ENCODE measurements at places on chromosomes 16 and 17.

GRCh38 chr17:58277802-58278595, 2.7 kb downstream of the MPO start:
- DNase-seq: no peak

DNA sequence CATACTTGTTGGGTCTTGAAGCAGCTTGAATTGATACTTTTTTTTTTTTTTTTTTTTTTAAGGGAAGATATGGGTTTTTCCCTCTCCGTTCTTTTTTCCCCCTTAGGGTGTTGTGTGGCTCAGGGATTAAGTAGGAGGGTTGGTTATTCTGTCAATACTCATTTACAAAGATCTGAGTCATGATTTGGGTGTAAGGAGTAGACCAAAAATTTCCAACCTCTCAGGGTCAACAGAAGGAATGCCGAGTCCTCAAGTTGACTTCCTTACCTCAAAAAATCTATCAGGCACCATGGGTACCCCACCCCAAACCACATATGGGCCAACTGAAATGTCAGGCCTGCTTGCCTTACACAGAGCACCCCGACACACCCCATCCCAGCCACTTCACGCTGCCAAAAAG, 230.5 kb downstream of the CCDC182 start:
- no peak for DNase-seq

- no peak for DNase-seq
These were observed 3.0 kb downstream of the ARHGDIA start for GRCh38 chr17:81867991-81868673.

GRCh38 chr17:73697872-73698271, 53.6 kb upstream of the SDK2 start:
- DNase-seq: no peak

Data from nephron progenitor cell (in vitro differentiated cells).